ENCODE measurements at places on chromosomes 12 and 14. TPM values are rescaled to one million over a fixed set of nuclear protein-coding genes. Genes with fewer than 3 reads are reported as not detected.

Gene C12orf50
- total RNA-seq = not detected

Gene SERPINA10
- 0.06 TPM for total RNA-seq

Gene KHNYN
- total RNA-seq = 47.3 TPM

Gene SERPINA6
- total RNA-seq = 1.2 TPM

Gene SART3
- total RNA-seq = 144 TPM

Gene GSC
- total RNA-seq = 1.7 TPM

Gene SYNDIG1L
- total RNA-seq = 0.06 TPM

Gene NT5DC3
- total RNA-seq = 6.1 TPM
